ENCODE measurements at places on chromosomes 12 and 14.
A peak's percentile ranks its signal among the peaks of the same experiment; 100 is the strongest.

- no peak for DNase-seq
Measured at GRCh38 chr14:98906123-98906995, 365.6 kb downstream of the BCL11B start.

DNA sequence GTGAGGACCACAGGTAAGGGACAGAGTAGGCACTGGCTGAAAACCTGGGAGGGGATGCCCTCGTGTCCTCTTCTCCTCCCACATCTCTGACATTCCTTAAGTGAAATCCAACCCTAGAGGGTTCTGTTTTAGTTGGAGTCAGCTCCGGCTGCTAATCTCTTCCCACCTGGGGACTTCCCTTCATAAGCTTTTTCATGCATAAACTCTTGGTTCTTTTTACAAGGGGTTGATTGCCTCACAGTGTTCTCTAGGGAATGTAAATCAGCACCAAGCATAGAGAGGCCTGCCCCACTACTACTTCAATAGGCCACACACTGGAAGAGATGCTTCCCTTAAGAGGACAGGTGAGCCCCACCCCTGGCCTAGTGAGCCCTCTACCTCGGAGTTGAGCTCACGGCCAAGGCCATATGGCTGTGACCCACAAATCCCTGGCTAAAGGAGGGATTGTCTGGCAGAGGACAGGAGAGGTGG lies 3.2 kb upstream of the SYNDIG1L start:
- no peak for DNase-seq

DNA sequence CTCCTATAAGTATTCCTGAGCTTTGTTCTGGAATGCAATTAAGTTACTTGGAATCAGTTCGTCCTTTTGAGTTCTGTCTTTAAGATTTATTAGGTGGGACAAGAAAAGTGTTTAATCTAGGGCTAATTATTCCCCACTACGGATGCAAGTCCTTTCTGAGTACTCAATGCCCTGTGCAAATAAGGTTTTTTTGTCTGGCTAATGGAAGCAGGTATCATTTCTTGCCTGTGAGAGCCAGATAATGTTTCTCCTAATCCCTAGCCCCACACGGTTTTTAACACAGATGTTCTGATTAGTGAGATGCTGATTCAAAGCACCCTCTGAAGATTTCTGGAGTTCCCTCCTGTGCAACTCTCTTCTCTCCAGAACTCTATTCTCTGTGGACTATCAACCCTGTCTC lies 296.6 kb upstream of the PRICKLE1 start:
- DNase-seq: no peak

DNA sequence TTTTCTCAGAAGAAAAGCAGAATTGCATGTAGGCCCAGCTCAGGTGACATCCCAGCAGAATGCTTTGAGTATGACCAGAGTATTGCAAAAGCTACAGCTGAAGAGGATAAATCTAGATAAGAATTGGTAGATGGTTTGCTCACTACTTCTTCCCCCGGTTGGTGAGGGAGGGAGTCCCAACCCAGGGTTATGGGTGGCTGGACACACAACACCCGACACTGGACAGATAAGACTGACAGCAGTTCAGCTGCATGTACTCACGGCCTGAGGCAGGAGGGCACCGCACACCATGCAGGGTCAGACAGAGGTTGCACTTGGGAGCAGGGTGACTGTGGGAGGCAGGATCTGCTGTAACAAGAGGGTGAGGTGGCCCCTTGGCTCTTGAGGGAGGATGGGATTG lies 1.7 kb upstream of the CLEC4C start:
- DNase-seq: no peak

DNA sequence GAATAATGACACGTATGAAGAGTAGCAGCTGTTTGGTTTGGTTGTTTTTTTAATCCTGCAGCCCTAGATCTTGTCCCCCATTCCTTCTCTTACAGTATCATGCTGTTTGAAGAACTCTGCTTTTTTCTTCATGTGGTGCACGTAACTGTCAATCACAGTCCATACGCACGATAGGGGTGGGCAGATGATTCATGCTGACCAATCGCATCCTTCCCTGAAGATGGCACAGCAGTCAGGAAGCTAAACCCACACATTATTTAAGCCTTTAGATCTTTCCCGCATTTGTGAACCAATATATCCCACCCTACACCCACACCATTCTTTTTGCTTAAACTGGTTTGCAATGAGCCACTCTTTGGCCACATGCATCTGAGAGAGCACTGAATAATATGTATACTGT lies 158.9 kb upstream of the PLEKHA5 start:
- DNase-seq: no peak

DNA sequence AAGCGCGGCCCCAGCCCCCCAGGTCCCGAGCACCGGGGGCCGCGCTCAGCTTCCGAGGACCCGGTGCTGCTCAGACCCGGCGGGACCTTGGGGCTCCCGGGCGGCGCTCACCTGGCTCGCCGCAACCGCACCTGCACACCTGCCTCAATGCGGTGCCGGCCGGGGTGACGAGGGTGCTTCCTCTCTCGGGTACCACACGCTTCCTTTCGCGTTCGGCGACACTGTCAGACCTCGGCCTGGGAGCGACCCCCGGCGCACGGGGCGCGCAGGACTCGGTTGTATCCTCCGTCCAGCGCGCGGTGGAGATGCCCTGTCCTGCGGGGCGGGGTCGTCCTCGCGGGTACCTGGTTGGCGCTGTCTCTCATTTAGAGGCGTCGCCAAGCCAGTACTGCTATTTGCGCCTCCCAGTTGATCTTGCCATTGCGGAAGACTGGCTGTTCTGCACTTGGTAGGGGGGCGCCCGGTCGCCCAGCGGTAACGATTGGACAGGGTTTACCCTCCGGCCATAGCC lies 718 bp downstream of the PACS2 start:
- DNase-seq: no peak

GRCh38 chr14:40494483-40494882 lies 1062.2 kb upstream of the FBXO33 start:
- DNase-seq: no peak

DNA sequence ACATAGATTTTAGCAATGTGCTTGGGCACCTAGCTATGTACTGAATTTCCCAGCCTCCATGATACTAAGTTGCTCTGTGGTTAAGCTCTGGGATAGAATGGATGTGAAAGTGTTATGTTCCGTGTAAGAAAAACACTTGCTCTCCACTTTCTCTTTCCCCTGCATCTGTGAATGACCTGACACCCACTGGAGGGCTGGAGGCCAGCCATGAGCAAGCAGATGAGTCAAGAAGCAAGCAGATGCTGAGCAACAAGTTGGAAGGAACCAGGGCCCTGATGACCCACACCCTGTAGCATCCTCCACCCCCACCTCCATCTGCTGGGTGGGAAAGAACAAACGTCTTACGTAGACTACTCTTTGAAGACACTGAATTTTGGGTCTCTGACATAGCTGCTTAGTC lies 56.6 kb downstream of the EID3 start:
- no peak for DNase-seq

DNA sequence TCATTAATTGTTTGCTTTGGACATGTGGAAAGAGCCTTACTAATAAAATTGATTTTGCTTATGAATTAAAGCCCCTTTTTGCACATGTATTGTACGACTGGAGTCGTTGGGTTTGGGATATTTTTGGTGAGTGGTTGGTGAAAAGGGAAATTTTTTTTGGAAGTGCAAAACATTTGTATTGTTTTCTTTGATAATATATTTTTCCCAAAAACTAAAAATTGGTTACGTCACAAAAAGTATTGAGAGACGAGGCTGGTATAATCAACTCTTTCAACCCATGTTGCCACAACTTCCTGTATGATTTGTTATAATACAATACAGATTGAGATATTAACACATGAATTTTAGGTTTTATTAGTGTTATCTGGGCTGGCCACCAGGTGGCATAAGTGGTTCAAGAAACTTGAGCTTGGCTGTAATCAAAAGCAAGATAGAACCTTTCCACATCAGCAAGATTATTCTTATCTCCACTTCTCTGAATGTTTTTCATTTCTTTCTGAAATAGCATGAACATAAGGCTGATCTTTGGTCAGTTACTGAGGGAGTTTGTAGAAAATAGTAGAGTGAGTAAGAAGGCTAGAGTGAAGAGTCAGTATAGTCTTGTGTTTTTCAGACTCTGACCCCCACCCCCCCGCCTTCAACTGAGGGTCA lies 8.7 kb downstream of the NGDN start:
- peak; percentile 42 for DNase-seq

- DNase-seq: no peak
Measured at GRCh38 chr12:27756670-27757195, 23.3 kb upstream of the KLHL42 start.

All from stimulated activated CD8-positive, alpha-beta memory T cell treated with anti-CD3 and anti-CD28 coated beads, Interleukin-12 subunit alpha, Interleukin-12 subunit beta, amount 100 ng/mL, for 1 hour (primary cell).